ENCODE measurements at places on chromosomes 2 and 18.

DNA sequence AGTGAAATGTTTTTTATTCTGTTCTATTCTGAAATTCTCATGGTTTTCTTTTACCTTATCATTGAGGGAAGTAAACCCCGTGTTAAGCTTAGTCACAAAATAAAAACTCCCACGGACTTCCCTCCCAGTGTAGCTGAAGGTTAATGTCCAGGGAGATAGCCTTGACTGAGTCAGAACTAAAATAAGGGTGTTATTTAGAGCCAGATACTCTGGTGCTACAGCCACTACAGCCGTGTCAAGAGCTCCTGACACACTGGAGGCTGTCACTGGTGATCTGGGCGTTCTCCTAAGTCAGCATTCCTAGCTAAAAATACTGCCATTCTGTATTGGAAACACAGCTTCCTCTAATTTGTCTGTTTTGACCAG, 82.0 kb upstream of the RANBP2 start:
- no peak for DNase-seq

GRCh38 chr2:33340280-33340679, 136.2 kb upstream of the RASGRP3 start:
- no peak for DNase-seq

DNA sequence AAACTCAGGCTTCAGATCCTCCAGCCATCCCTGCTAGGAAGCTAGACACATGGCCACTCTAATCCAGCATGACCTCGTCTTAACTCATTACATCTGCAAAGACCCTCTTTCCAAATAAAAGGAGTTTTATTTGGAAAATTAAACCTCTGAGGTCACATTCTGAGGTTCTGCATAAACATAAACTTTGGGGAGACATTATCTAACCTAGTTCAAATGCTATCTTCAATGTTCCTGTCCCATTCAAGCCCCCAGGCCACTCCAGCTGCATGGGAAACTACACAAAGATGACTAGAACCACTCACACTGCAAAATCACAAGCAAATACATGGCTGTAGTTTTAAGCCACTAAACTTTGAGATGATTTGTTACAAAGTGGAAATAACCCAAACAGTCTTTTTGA, 99.0 kb upstream of the RNF152 start:
- no peak for DNase-seq

DNA sequence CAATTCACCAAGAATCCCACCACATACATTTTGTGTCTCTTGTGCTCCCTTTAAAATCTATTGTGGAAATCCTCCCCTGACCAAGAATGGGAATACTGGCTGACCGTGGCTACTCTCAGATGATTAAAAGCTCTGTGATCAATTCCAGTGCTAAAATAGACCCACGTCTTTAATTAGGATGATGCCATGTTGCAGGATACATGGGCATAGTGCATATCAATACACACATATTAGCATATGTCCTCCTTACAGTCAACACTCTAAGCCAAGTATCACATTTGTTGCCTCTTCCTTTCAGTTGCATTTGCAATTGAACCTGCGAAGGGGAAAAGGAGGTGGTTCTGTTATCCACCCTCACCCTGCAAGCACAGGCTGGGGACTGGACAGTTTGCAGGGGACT, 41.8 kb downstream of the SPP2 start:
- no peak for DNase-seq

DNA sequence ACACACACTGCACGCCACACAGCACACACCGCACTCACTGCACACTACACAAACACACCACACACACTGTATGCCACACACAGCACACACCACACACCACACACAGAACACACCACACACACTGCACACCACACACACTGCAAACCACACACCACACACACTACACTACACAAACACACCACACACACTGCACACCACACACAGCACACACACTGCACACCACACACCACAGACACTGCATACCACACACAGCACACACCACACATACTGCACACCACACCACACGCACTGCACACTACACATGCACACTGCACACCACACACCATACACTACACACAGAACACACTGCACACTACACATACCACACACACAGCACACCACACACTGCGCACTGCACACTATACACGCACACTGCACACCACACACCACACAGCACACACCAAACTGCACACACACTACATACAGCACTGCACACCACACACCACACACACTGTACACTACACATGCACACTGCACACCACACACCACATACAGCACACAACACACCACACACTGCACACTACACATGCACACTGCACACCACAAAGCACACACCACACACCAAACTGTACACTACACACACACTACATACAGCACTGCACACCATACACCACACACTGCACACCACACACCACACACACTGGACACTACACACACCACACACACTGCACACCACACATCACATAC, 59.6 kb downstream of the ASB1 start:
- DNase-seq: no peak

- no peak for DNase-seq
Measured at GRCh38 chr2:26597197-26597596, 44.0 kb downstream of the CIB4 start.

DNA sequence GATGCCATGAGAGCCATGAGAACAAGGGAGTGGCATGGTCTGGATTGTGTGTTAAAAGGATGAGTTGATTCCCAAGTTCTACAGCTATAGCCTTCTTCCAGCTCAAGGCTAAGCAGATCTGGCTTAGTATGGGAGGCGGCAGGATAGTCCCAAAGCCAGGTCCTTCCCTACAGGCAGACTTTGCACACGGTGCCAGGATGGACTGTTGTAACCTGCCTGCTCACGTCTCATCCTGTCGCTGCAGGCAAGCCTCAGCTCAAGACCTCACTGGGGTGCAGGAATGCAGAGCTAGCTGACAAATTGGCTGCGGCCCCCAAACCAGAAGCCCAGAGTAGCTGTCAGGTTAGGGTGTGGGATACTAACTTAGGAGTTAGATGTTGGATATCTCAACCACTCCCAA, 28.8 kb upstream of the IGFBP5 start:
- no peak for DNase-seq

DNA sequence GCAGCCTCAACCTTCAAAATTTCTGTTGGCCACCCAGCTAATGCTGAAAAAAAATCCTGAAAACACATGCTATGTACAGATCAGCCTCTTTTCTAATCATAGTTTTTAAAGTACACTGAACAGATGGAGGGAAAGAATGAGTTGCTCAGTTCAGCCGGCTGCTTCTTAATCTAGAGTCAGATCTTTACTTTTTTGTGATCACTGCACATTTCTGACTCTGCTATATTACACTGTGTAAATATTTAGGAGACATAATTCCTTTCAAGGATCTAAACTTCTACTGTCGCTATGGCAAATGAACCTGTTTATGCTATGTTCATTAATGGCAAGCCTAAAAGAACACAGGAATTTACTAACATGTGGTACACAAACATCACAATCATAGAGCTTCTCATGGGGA, 114.2 kb downstream of the SRBD1 start:
- no peak for DNase-seq

- no peak for DNase-seq
Measured at GRCh38 chr18:64202863-64203262, 54.0 kb upstream of the LINC00305 start.

DNA sequence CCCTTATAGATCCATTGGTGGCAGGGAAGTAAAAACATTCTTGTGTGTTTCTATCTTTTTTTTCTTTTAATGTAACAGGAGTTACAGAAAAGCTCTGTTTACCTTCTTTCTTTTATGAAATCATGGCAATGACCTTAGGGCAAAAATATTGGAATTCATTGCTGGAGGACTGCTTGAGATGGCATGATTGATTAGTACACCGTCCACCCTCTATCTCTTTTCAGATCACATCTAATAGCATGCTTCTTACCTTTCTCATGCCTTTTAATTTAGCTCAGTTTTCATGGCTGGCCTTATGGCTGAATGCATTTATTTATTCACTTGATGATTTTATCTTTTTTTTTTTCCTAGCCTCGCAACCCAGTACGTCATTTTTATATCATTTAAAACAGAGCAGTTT, 177.6 kb upstream of the CDH20 start:
- no peak for DNase-seq

- DNase-seq: no peak
Measured at GRCh38 chr2:142741764-142742269, 135.6 kb upstream of the KYNU start.

GRCh38 chr2:100744589-100744988, 75.3 kb upstream of the NPAS2 start:
- no peak for DNase-seq
